ENCODE measurements at places on chromosomes 1 and 21.

GRCh38 chr21:35503671-35504070, 454.6 kb upstream of the RUNX1 start:
- no peak for DNase-seq

DNA sequence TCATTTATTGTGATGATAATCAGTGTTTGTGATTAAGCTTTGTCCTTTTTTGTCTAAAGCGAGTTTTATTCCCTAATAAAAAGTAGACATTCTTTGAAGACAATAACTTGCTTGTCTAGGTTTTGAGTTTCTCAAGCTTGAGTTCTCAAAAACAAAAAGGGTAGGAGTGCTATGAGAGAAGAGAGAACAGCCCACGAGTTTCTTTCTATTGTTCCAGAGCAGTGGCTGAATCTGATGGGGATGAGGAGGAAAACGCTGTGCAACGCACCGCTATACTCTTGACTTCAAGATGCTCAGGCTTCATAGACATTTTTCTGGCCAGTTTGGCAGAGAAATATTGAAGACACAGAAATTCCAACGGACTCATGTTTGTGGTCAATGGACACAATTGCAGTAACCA, 669.8 kb upstream of the B3GALT2 start:
- DNase-seq = no peak

GRCh38 chr1:85363521-85363920, 87.1 kb upstream of the BCL10 start:
- no peak for DNase-seq

DNA sequence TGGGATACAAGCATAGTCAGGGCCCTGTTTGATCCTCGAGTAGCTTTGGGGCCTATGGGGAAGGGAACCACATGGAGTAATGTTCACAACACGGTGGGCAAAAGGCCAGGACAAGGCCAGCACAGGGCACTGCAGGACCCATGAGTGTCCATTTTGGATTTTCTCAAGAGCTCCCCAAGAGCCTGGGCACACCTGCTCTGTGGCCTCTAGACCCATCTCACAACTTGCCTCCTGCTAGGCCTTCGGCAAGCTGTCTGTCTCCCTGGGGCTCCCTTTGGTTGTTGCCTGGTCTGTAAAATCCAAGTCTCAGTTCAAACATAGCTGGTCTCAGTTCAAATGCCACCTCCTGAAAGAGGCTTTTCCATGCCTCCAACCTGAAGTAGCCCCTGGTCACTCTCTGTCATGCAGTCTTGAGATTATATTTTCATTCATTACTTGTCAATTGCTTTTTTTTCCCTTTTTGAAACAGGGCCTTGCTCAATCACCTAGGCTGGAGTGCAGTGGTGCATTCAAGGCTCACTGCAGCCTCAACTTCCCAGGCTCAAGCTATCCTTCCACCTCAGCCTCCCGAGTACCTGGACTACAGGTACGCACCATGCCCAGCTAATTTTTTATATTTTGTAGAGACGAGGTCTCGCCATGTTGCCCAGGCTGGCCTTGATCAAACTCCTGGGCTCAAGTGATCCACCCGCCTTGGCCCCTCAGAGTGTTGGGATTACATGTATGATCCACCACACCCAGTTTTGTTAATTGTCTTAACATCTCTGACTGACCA, 107.4 kb downstream of the MATN1 start:
- DNase-seq = no peak

GRCh38 chr1:247274605-247275256, 18.9 kb downstream of the VN1R5 start:
- no peak for DNase-seq

DNA sequence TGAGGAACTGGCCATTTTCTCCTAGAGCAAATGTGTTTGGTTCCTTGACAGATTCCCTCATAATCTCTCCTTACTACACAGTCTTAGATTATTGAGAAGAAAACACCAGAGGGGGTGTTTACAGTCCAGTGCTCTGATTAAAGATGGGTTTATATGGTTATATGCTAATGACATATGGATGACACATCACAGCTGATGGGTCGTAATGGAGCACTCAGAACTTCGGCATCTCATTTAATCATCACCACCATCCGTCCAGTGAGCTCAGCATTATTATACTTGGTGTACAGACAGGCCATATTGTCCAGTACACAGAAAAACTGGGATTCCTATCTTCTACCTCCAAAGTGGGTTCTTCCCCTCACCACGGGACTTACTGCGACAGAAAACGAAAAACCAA, 22.3 kb upstream of the NR5A2 start:
- no peak for DNase-seq

Measured in NCI-H2171 (cell line).